Activated naive CD8-positive, alpha-beta T cell treated with anti-CD3 and anti-CD28 coated beads, Interleukin-2, amount 10 ng/mL, durations not matched to agents 7 days and 5 days (primary cell): ENCODE measurements at places on chromosomes 1 and 21. TPM values are rescaled to one million over a fixed set of nuclear protein-coding genes. Genes with fewer than 3 reads are reported as not detected.

DNA sequence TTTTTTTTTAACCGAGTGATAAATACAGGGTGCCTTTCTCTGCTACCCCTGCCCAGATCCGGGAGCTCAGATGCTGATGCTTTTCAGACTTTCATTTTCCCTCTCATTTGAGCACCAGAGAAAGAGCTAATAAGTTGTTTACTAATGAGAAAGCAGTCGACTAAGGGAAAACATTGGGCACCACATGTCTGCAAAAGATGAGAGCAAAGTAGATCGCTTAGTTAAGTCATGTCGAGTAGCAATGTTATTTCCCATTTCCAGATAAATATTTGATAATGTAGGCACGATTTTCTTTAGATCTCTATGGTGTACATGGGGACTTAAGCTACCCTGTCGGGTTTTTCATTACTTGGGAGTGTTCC, 1.2 kb downstream of the PKN2 start:
- H3K27me3 ChIP-seq: no peaks in the 10 kb centered on the region
- no peak for DNase-seq
- peak overlapping the region; percentile 98 for H3K4me3 ChIP-seq
- H3K4me1 ChIP-seq: peaks cover 15% of the 10 kb centered on the region
- H3K36me3 ChIP-seq: peaks cover 4% of the 10 kb centered on the region
- H3K27ac ChIP-seq: peak overlapping the region; percentile 95

GRCh38 chr1:2583871-2584351, 2.7 kb upstream of the PRXL2B start:
- peaks cover 38% of the 10 kb centered on the region for H3K4me1 ChIP-seq
- peak overlapping the region; percentile 96 for H3K27ac ChIP-seq
- no peaks in the 10 kb centered on the region for H3K27me3 ChIP-seq
- peak overlapping the region; percentile 95 for H3K4me3 ChIP-seq
- H3K36me3 ChIP-seq: peaks cover 1% of the 10 kb centered on the region

DNA sequence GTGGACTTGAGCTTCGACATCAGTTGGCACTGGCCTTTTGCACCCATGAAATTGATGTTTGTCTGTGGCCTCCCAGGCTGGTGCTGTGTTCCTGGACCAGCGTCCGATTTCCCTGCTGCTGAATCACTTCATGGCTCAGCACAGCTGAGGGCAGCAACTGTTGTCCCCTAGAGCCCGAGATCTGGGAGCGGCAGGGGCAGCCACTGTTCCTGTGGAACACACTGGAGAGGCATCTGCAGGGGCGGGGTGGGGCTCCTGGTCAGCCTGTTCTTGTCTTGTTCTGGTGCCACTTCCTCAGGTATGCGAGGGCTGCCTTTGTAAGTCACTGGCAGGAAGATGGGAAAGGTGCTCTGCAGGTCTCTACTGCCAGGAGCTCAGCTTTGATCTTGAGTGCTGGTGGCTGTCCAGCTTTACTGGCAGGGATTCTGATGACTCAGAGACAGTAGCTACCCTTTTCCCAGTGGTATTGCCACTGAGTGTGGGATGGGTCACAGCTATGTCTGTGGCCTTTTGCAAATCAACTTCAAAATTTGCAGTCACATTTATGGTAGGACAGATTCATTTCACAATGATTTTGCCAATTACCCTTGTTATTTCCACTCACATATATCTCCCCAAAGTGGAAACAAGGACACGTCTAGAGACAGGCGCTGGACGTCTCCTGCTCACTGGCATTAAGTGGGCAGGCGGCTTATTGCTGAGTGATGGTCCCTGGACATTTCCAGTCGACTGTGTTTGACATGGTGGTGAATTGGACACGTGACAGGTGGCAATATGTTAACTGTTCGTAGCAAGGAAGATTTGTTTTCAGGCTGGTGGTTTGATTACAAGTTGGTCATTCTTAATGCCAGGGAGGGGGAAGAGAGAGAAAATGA, 15.3 kb downstream of the AGPAT3 start:
- H3K27me3 ChIP-seq: no peaks in the 10 kb centered on the region
- no peak overlapping the region for H3K27ac ChIP-seq
- H3K4me3 ChIP-seq: no peak overlapping the region
- H3K36me3 ChIP-seq: peaks cover 15% of the 10 kb centered on the region
- peaks cover 37% of the 10 kb centered on the region for H3K4me1 ChIP-seq
- DNase-seq: peak; percentile 21

DNA sequence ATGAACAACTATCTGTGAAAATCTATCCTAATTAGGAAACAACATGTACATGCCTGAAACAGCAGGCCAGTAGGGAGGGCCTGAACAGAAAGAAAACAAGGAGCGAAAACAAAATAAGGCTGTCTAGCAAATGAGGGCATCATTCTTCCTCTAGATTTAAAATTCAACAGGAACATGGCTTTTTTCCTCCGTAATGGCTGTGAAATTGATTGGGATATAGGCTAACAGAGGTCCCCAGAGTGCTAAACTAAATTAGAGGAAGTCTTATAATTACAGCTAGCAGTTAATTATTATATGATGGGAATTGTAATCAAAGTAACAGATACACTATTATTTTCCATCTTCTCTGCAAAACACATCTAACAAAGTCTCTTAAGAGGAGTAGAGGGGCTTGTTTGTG, 51.7 kb upstream of the TIAM1 start:
- peaks cover 46% of the 10 kb centered on the region for H3K4me1 ChIP-seq
- H3K27me3 ChIP-seq: peaks cover 3% of the 10 kb centered on the region
- DNase-seq: no peak
- peak overlapping the region; percentile 32 for H3K27ac ChIP-seq
- H3K36me3 ChIP-seq: no peaks in the 10 kb centered on the region

DNA sequence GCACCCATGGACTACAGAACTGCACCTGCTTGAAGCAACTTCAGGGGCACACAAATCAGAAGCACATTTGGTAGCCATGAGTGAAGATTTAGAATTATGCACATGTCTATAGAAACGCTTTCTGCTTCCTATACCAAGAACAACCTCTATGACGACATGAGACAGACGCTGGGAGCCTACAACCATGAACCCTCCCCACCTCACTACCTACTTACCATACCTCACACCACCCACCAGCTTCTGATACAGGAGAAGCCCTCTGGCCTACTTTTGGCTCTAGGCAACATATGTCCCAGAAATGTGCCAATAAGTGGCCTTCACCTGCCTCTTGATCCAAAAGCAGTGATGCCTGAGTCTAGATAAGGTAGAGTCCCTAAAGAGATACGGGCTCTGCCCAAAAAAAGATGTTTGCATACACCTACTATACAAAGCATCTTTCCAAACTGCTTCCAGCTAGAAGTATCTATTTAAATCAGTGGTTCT, 58.5 kb downstream of the SLC45A1 start:
- peaks cover 24% of the 10 kb centered on the region for H3K4me1 ChIP-seq
- peaks cover 9% of the 10 kb centered on the region for H3K36me3 ChIP-seq
- H3K27me3 ChIP-seq: no peaks in the 10 kb centered on the region

- H3K4me1 ChIP-seq: peaks cover 12% of the 10 kb centered on the region
- H3K36me3 ChIP-seq: no peaks in the 10 kb centered on the region
Observed at GRCh38 chr1:51956528-51957509, 33.7 kb downstream of the RAB3B start.

DNA sequence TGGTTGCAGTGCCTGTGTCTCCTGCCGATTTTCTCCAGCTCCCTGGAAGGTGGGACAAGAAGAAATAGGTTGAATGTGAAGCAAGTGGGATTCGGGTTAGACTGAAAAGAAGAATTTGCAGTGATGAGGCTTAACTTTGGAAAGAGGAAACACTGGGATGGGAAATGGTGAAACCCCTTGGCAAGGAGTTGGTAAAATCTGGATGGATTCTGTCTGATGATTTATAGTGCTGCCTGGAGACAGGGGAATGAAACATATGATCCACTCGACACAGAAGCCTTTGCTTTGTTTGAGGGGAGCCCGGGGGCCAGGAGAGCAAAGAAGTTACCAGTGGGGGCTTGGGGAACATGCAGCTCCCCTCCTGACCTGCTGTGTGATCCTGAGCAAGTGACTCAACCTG, 67.2 kb downstream of the UBIAD1 start:
- H3K27ac ChIP-seq: no peak overlapping the region
- peaks cover 37% of the 10 kb centered on the region for H3K27me3 ChIP-seq
- no peak overlapping the region for H3K4me3 ChIP-seq
- no peak for DNase-seq

The PBX1 gene
- total RNA-seq: 0.51 TPM

The APOBEC4 gene
- total RNA-seq: not detected

The PDC gene
- not detected for total RNA-seq

The GOLT1A gene
- not detected for total RNA-seq

The ATAD3C gene
- total RNA-seq: 1.7 TPM
